Cardiac muscle cell (in vitro differentiated cells and primary cell): ENCODE measurements at places on chromosomes 7 and 10. TPM values are rescaled to one million over a fixed set of nuclear protein-coding genes. Genes with fewer than 3 reads are reported as not detected.

Gene MSMB
- polyA plus RNA-seq: not detected in 2 replicates

Gene LIPK
- polyA plus RNA-seq: not detected in 2 replicates

Gene MEPCE
- polyA plus RNA-seq: 21.5 and 27.0 TPM in 2 replicates

Gene STOX1
- 6.7 and 10.6 TPM in 2 replicates for polyA plus RNA-seq

Gene PKD2L1
- not detected in 2 replicates for polyA plus RNA-seq

Gene SPDYE9
- 0.73 and 1.1 TPM in 2 replicates for polyA plus RNA-seq

Gene SSBP1
- 250 and 294 TPM in 2 replicates for polyA plus RNA-seq

Gene TLX1
- polyA plus RNA-seq: 1.9 and 2.3 TPM in 2 replicates

Gene OPN4
- 0.24 TPM in 1 of 2 replicates, not detected in the other for polyA plus RNA-seq

Gene FRMD4A
- polyA plus RNA-seq: 3.7 and 8.3 TPM in 2 replicates

Gene ITPRID1
- not detected in 2 replicates for polyA plus RNA-seq

Gene TMEM140
- 9.4 and 10.4 TPM in 2 replicates for polyA plus RNA-seq

Gene WDFY4
- polyA plus RNA-seq: 0.72 TPM in 1 of 2 replicates, not detected in the other

Gene SPDYE11
- polyA plus RNA-seq: 0.73 and 1.1 TPM in 2 replicates

Gene RAB18
- 116 and 123 TPM in 2 replicates for polyA plus RNA-seq

Gene ZNF736
- polyA plus RNA-seq: 1.1 and 2.0 TPM in 2 replicates

Gene TMEM236
- polyA plus RNA-seq: 0.20 TPM in 1 of 2 replicates, not detected in the other

Gene CALHM1
- polyA plus RNA-seq: not detected in 2 replicates

Gene TSC22D4
- 91.9 and 138 TPM in 2 replicates for polyA plus RNA-seq

Gene EGR2
- polyA plus RNA-seq: 0.29 and 0.94 TPM in 2 replicates

Gene LLCFC1
- 0.47 TPM in 1 of 2 replicates, not detected in the other for polyA plus RNA-seq

Gene ELN
- polyA plus RNA-seq: 0.54 TPM in 1 of 2 replicates, not detected in the other

Gene GPRIN2
- 3.3 and 3.7 TPM in 2 replicates for polyA plus RNA-seq

Gene WNT8B
- not detected in 2 replicates for polyA plus RNA-seq

Gene RADIL
- 41.6 and 60.6 TPM in 2 replicates for polyA plus RNA-seq

Gene CALY
- 12.3 and 14.8 TPM in 2 replicates for polyA plus RNA-seq

Gene SPACDR
- 0.79 and 1.2 TPM in 2 replicates for polyA plus RNA-seq

Gene DEPP1
- 32.3 and 38.3 TPM in 2 replicates for polyA plus RNA-seq

Gene CDC14C
- polyA plus RNA-seq: 0.06 TPM in 1 of 2 replicates, not detected in the other

Gene CALCR
- not detected in 2 replicates for polyA plus RNA-seq

Gene FAM180A
- polyA plus RNA-seq: not detected in 2 replicates

Gene CPVL
- 75.3 and 95.2 TPM in 2 replicates for polyA plus RNA-seq

Gene LANCL2
- 12.1 and 18.8 TPM in 2 replicates for polyA plus RNA-seq

Gene NRCAM
- 0.76 and 1.2 TPM in 2 replicates for polyA plus RNA-seq

Gene ZNF735
- not detected in 2 replicates for polyA plus RNA-seq

Gene NCF1
- polyA plus RNA-seq: 0.11 and 0.70 TPM in 2 replicates

Gene GPC2
- polyA plus RNA-seq: 29.8 and 32.1 TPM in 2 replicates

Gene AP5Z1
- 22.6 and 23.9 TPM in 2 replicates for polyA plus RNA-seq

Gene GSAP
- polyA plus RNA-seq: 1.7 and 7.4 TPM in 2 replicates

Gene SHTN1
- 4.1 and 9.6 TPM in 2 replicates for polyA plus RNA-seq

Gene TAC1
- polyA plus RNA-seq: not detected in 2 replicates

Gene MSS51
- 2.1 and 3.5 TPM in 2 replicates for polyA plus RNA-seq

Gene NUPR2
- not detected in 2 replicates for polyA plus RNA-seq
